ENCODE measurements at places on chromosomes 3 and 15. TPM values are rescaled to one million over a fixed set of nuclear protein-coding genes. Genes with fewer than 3 reads are reported as not detected.

KLHL40 gene
- total RNA-seq = not detected

RTP3 gene
- 0.43 TPM for total RNA-seq

DNA sequence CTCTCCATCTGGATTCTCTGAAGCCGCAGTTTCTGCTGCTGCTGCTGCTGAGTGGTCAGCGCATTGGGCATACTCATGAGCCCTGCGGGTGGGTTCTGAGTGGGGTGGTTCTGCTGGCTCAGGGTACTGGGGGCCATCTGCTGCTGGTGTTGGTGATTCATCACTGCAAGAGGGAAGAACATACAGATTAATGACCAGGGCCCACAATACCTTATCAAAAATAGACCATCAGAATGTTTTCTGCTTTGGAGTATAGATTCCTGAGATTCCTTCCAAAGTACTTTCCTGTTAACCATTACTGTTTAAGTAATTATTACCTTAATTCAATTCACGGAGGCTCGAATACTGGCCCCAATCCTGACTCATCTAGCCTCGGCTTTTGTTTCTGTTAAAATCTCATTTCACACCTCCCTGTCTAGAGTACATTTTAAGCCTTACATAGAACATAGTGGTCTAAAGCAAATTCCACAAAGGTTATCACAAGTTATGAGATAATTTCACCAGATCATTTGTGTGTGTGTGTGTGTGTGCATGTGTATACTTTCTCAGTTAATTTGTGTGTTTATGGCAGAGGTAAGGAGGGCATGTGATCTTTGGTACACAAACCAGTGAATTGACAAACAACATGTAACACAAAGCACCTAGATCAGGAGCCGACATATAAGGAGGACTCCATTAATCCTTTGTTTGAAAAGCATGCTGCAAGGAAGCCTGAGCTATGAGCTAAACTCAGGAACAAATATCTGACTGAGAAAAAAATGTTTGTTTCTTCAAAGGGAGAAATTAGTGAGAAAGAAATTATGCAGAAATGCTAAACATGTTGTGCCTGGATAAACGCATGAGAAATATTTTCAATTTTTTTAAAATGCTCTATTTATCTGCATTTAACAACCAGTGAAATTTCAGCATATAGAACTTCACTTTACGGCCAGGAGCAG, 68.1 kb downstream of the TM4SF4 start:
- DNase-seq = no peak

PSTPIP1 gene
- not detected for total RNA-seq

- no peak for DNase-seq
Measured at GRCh38 chr3:17137321-17137826, 252.6 kb downstream of the PLCL2 start.

DNA sequence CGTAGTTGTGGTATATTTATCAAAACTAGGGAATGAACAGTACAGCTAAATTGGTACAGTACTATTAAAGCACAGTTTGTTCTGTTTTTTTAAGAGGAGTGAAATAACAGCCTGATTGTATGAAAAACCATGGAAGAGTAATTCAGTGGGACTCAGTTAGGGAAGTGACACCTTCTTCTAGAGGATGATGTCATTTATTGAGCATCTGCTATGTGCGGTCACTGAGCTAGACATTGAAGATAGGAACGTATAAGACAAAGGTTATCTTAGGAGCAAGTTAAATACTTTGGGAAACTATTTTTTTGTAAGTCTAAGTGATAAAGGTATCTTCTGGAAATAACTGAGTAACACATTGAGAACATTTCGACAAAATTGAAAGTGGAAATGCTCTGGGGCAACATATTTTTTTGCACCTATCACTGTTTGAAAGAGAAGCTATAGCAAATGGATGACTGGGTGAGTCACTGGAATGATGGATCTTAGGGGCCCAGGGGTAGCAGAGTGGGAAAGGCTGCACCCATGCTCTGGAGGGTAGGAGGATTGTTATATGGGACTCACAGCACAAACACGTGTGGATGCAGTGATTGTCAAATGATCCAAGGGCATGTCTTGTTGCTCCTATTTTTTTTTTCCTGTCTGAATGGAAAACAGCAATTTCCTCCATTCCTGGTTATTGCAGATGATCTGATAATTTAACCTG, 43.0 kb downstream of the OXNAD1 start:
- DNase-seq = peak; percentile 44

DNA sequence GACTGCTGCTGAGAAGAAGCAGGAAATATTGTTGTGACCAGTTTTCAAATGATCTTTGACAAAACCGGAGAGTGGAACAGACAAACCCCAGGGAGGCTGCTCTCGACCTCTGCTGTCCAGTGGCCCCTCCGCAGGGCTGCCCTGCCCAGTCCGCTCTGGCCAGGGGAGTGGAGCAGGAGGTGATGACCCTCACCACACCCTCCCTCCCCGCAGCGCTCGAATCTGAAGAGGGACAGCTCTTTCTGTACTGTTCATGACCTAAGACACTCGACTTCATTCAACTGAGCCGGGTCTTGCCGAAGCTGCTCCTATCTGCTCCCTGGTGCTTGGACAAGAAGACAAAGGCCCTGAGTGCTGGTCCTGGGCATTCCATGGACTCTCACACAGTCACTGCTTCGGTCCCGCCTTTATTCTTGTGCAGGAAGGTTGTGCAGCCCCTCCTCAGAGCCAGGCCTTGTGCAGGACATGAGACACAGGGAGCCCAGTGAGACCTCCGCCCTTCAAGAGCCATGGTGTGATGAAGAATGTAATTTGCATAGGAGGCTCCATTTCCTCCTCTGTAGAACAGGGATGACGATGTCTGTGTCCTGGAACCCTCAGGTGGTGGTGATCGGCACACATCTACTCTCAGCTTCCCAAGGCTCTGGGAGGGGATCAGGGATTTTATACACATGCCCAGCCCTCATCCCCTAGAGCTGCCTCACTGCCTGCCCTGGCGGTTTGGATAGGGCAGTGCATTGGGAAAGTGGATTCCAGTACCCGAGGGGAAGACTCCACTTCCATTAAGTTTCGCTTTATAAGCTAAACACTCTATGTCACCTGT, 97.1 kb upstream of the PRR20G start:
- no peak for DNase-seq

RAB6B gene
- total RNA-seq = 0.86 TPM

PEAK1 gene
- 68.0 TPM for total RNA-seq

Measured in fibroblast of villous mesenchyme (primary cell).